NCI-H774 (cell line): ENCODE measurements at places on chromosomes 6 and 20.
A peak's percentile ranks its signal among the peaks of the same experiment; 100 is the strongest.

DNA sequence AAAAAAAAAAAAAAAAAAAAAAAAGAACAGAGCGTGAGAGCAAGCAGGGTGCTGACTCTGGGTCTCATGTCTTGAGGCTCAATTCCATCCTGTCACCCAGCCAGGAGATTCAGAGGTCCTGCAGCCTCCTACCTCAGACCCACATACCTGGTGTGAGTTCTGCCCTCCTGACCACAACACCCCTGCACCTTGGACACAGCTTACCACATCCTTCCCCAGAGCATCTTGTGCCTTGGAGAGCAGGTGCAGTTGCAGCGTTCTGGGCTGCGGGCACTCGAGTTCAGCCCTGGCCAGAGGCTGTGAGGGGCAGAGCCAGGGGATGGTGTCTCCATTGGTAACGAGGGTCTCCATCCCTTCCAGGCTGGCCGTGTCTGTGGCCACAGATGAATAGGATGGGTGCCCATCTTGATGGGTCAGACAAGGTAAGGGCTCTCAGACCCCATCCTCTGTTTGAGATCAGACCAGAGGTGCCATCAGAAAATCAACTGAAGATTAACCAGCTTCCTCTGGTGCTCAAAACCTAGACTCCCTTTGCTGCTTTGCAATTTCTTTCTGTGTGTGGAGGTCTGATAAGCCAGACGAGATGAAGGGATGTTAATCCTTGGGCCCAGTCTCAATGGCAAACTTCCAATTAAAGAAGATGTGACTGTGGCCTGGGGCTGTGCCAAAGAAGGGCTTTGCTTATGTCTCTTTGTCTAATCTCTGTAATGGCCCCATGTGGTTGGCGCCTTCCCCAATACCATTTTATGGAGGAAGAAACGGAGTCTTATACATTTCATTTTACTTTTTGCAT, 14.7 kb upstream of the ZNF831 start:
- no peak for DNase-seq

GRCh38 chr20:46767127-46767761, 57.8 kb downstream of the SLC2A10 start:
- peak; percentile 33 for DNase-seq

- no peak for DNase-seq
These were observed 43.1 kb upstream of the IL20RA start for GRCh38 chr6:137087902-137088301.

- no peak for DNase-seq
These were observed 156.8 kb upstream of the PLCB4 start for GRCh38 chr20:8912096-8912495.
